Right lobe of liver (tissue), 6 donors: ENCODE measurements at places on chromosomes 3 and 15. TPM values are rescaled to one million over a fixed set of nuclear protein-coding genes. Genes with fewer than 3 reads are reported as not detected.

Gene ZPLD1
- 0.04 TPM for total RNA-seq

Gene CLDN18
- total RNA-seq, result not detected

Gene TPRG1
- 33.6 TPM for total RNA-seq

Gene CLRN1
- not detected for total RNA-seq

Gene INO80
- total RNA-seq, result 11.4 TPM

Gene ARL14
- 0.31 TPM for total RNA-seq

- DNase-seq, result no peak
Measured at GRCh38 chr15:96790004-96790403, 459.5 kb downstream of the NR2F2 start.

DNA sequence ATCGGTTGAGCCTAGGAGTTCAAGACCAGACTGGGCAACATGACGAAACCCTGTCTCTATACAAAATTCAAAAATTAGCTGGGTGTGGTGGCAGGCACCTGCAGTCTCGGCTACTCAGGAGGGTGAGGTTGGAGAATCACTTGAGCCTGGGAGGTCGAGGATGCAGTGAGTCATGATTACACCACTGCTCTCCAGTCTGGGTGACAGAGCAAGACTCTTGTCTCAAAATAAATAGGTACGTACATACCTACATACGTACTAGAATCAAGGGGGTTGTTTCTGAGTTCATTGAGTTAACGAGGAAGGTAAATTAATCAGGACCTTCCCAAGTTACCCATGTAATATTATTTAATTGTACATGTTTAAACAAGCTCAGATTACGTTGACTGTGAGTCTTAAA, 97.5 kb downstream of the CHL1 start:
- no peak for DNase-seq

GRCh38 chr3:178546079-178546478, 9.8 kb downstream of the KCNMB2 start:
- no peak for DNase-seq

DNA sequence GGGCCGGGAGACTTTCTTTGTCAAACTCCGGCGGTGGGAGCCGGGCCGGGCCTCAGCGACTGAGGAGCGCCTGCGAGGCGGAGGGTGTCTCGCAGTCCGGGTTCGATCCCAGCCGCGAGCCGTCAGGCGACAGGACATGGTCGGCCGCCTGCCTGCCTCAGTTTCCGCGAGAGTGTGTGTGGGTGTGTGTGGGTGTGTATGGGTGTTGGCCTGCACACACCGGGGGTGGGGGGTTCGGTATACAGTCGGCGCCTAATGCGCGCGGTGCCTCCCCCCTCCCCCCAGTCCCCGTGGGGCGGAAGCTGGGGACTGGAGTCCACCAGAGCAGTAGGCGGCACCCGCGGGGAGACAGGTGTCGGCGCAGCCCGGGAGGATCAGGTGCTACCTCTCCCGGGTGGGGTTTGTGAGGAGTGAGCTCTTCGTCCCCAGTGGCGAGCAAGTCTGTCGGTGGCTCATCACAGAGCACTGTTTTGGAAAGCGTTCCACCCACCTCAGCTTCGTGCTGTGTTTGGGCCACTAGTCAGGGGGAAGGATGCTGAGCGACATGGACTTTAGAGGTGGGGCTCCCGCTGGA, 246.3 kb downstream of the GOLGA6L6 start:
- no peak for DNase-seq

- DNase-seq, result no peak
Measured at GRCh38 chr3:50354186-50354764, 3.6 kb downstream of the CYB561D2 start.

GRCh38 chr3:48656841-48657281, 5.8 kb downstream of the CELSR3 start:
- no peak for DNase-seq

GRCh38 chr3:143809121-143809621, 39.1 kb downstream of the SLC9A9 start:
- no peak for DNase-seq

- DNase-seq, result no peak
Measured at GRCh38 chr15:93118904-93119303, 29.9 kb upstream of the RGMA start.

DNA sequence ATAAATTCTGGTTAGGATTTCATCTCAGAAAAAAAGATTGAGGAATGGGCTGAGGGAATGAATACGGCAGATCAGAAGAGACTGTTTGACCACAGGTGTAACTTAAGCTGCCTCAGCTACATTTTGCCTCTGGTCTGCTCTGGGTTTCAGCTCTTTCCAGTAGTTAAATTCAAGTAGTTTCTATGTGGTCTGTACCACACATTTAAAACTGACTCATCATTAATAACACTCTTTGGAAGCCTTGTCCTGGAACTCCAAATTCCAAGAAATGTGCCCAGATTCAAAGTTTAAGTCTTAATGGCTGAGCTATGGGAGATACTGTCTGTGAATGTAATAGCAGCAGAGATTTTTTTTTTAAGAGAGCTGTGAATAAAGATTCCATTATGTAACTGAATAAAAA, 133.1 kb upstream of the IGSF10 start:
- no peak for DNase-seq

GRCh38 chr3:160941885-160942494, 163.2 kb downstream of the B3GALNT1 start:
- no peak for DNase-seq

DNA sequence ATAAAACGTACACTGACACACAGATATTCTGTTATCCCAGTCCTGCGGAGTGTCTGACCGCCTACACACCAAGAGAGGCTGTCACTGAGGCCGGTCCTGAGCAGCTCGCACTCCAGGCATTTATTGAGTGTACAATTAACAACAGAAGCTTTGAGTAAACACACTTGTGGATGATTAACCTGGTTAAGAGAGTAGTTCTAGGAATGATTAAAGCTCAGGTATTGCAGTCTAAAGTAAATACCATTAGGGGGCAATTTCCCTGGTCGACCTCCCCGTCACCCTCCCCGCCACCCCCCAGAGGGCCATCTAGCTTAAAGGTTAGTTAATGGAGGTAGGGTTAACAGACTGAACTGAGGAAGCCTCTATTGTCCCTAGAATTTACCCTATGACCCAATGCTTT, 1278.5 kb downstream of the NSUN3 start:
- no peak for DNase-seq

GRCh38 chr15:81781395-81781794, 264.4 kb downstream of the MEX3B start:
- DNase-seq, result no peak

DNA sequence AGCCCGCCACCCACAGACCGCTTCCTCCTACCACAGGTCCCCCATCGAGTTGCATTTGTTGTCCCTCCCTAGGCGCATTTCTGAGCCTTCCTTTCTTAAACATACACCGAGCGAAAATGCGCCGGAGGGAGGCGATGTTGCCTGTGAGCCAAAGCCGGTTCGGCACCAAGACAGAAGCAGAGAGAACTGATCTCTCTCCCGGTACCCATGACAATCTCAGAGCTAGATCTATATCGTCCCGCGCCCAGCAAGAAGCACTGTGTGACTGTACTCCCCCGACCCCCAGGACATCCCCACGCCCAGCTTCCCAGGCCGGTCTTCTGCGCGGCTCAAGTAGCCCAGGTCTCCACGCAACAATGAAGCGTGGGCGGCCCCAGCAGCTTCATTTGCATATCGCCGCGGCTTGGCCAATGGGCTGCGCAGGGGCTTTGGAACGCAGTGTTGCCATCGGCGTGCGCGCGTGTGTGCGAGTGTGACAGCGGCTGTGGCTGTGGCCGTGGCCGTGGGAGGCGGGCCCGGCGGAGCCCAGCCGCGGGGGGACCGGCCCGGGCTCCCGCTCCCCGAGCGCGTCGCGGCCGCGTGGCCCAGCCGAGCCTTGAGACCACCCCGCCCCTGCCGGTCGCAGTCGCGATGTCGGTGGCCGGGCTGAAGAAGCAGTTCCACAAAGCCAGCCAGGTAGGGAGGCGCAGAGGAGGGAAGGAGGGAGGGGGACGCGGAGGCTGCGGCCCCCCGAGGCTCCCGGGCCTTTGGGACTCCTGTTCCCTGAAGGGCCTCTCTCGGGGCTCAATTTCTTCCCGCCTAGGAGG, at the start of gene SH3GL3:
Gene SH3GL3 (plus strand): TSS at position 438 of the 806 bp plus-strand sequence. CDS start 193 bp downstream, at position 631.
- DNase-seq, result peak; percentile 69

GRCh38 chr3:15631426-15632211, 30.1 kb downstream of the BTD start:
- no peak for DNase-seq

- DNase-seq, result no peak
Measured at GRCh38 chr3:173800154-173800553, 402.6 kb downstream of the NLGN1 start.
